ENCODE measurements at places on chromosomes 16 and 17.

GRCh38 chr16:20243731-20244281 is 83.5 kb downstream of the GP2 start:
- no peak for DNase-seq

DNA sequence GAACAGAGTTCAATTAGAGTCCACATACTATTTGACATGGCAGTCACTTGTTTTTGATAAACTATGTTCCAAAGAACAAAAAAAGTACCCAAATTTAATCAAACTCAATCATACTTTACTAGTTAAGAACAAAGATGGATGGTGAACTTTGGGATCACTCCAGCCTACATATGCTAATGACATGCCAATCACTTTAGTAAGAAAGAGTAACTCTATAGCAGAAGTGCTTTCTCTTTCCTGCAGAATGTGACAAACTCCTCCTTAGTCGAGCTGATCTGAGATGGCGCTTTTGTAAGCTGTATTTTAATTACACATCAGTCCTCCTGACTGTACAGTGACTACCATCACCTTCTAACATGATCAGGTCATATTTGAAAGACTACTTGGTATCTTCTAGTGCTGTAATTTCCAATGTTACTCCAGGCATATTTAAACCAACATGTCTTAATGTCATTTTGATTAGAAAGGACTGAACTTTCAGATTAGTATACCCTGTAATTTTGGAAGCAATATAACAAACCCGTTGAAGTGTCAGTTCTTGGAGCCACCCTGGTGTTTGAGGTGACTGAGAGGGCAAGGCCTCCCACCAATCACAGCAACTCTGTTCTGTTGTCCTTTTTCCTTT is 4.1 kb downstream of the NETO2 start:
- DNase-seq: no peak

DNA sequence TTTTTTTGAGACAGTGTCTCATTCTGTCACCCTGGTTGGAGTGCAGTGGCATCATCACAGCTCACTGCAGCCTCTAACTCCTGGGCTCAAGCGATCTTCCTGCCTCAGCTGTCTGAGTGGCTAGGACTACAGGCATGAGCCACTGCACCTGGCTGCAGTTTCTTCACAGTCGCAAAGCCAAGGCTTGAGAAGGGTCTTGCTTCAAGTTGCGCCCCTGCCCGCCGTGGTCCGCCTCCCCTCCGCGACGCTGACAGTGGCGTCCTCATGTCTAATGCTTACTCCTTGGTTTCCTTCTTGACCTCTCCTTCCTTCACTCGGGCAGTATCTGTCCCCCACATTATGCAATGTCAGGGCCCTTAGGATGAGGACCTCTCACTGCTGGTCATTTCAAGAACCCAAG is 112.7 kb downstream of the ADCY9 start:
- DNase-seq: no peak

GRCh38 chr16:88306411-88306810 is 76.3 kb upstream of the ZNF469 start:
- no peak for DNase-seq

GRCh38 chr17:67044940-67045339 is 586 bp downstream of the CACNG1 start:
- DNase-seq: no peak

- no peak for DNase-seq
Measured at GRCh38 chr17:73759734-73760438, 115.6 kb upstream of the SDK2 start.

- DNase-seq: no peak
Measured at GRCh38 chr16:86083382-86084002, 184.5 kb downstream of the IRF8 start.
